ENCODE measurements at places on chromosomes 3 and 15.

DNA sequence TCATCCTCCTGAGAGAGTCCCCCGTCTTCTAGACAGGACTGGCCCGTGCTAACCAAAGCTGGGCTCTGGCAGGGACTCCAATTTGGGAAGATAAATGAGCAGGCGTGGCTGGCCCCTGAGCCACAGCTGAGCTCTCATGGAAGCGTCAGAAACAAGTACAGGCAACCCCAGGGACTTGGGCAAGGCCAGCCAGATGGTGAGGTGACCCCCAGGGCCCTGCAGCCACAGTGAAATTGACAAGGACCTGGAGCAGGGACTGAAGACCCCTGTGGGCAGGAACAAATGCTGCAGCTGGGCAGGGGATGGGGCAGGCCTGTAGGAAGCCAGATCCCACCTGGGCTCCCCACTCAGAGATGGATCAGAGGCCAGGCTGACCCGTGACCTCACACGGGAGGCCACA lies 32.8 kb upstream of the CGNL1 start:
- no peak for DNase-seq

GRCh38 chr15:95957861-95958260 lies 372.6 kb upstream of the NR2F2 start:
- no peak for DNase-seq

GRCh38 chr3:127200086-127200691 lies 7.3 kb downstream of the PRR23E start:
- no peak for DNase-seq

DNA sequence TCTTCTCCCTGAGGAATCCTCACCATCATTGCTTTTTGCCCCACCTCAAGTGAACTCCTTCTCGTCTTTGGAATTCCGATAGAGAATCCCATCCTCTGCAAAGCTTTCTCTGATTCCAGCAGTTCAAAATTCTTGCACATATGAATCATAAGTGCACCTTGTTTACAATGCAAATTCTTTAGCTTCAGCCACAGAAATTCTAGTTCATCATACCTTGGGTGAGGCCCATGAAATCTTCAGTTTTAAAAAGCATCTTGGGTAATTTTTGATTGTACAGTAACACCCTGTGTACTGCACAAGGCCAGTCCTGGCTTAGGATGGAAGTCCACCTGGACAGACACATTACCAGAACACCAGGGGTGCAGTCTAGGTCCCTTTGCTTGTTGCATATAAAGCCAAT lies 30.8 kb downstream of the MDFIC2 start:
- DNase-seq, result no peak

- DNase-seq, result no peak
Measured at GRCh38 chr3:31862666-31863279, 118.3 kb downstream of the OSBPL10 start.

DNA sequence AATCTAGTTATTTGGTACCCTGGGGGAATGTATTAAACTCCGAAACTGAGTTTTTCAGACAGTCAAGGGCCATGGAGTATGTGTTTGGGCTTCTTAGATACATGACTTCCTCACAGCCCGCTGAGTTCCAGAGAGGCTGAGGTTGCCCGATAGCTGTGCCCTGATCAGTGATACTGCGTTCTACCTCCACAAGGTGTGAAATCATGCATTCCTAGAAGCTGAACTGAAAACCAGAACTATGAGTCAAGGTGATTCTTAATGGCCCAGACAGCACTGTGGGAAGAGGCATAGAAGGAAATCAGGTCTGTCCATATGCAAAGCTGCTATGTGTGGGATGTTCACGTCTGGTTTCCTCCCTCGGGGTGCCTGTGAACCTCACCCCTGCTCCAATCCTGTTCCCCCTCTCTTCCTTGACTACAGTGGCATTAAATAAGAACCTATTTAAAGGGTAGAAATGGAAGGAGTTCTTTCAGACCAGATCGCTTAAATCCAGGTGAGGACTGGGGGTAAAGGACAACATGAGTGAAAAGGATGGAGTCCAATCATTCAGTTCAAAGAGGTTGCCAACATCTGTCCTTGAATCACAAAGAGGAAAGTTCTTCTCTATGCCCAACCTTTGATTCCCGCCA lies 74.3 kb downstream of the MYO1E start:
- DNase-seq, result no peak

- DNase-seq, result no peak
Measured at GRCh38 chr15:32838820-32839219, 121.0 kb downstream of the GREM1 start.

- no peak for DNase-seq
Measured at GRCh38 chr3:127639173-127640041, 10.4 kb downstream of the PODXL2 start.

Data from activated CD4-positive, alpha-beta T cell treated with anti-CD3 and anti-CD28 coated beads, Interleukin-2, amount 50 U/mL, for 24 hours (primary cell).